Ovary (tissue), 10 donors: ENCODE measurements at places on chromosomes 12 and 14. TPM values are rescaled to one million over a fixed set of nuclear protein-coding genes. Genes with fewer than 3 reads are reported as not detected.

Gene NEUROD4
- not detected for total RNA-seq

DNA sequence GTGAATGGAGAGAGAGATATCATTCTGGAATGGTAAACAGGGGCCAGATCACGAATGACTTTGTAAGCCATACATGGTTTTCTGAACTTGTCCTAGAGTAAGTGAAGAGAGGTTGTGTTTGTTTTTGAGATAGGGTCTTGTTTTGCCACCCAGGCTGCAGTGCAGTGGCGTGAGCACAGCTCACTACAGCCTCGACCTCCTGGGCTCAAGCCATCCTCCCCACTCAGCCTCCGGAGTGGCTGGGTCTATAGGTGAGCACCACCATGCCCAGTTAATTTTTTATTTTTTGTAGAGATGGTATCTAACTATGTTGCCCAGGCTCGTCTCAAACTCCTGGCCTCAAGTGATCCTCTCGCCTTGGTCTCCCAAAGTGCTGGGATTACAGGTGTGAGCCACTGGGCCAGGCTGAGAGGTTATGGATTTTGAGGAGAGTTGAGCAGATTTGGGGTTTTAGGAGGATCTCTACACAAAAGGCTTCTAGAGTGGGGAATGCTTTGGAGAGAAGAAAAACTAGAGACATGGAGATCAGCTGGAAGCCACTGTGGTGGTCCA is 19.7 kb upstream of the GPRC5A start:
- DNase-seq = no peak
- H3K36me3 ChIP-seq = no peaks in the 10 kb centered on the region
- H3K27ac ChIP-seq = no peak overlapping the region
- no peaks in the 10 kb centered on the region for H3K27me3 ChIP-seq
- H3K4me1 ChIP-seq = no peaks in the 10 kb centered on the region

DNA sequence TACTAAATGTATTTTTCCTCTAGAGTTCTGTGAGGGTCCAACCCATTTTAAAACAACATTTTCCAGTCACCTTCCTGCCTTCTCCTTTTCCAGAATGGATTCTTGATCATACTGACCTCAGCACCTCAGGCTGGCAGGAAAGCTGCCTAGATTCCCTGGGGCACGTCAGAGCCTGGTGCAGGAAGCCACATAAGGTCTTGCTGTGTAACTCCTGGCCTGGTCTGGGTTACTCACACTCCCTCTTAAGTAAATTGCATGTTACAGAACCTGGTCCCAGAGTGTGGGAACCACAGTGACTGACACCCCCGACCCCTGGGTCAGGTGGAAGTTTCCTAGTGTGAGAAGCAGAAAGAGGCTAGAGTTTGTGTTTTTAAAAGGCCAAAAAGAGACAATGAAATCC is 209.8 kb downstream of the SPTSSA start:
- no peaks in the 10 kb centered on the region for H3K27me3 ChIP-seq
- no peak overlapping the region for H3K27ac ChIP-seq
- no peak for DNase-seq
- H3K4me3 ChIP-seq = no peak overlapping the region
- no peaks in the 10 kb centered on the region for H3K4me1 ChIP-seq

- no peak overlapping the region for H3K27ac ChIP-seq
- no peaks in the 10 kb centered on the region for H3K4me1 ChIP-seq
- DNase-seq = no peak
- H3K27me3 ChIP-seq = no peaks in the 10 kb centered on the region
Observed at GRCh38 chr14:88289996-88290395, 33.1 kb downstream of the KCNK10 start.

Gene LARP4
- total RNA-seq = 49.0 TPM

Gene RHOJ
- 22.0 TPM for total RNA-seq

DNA sequence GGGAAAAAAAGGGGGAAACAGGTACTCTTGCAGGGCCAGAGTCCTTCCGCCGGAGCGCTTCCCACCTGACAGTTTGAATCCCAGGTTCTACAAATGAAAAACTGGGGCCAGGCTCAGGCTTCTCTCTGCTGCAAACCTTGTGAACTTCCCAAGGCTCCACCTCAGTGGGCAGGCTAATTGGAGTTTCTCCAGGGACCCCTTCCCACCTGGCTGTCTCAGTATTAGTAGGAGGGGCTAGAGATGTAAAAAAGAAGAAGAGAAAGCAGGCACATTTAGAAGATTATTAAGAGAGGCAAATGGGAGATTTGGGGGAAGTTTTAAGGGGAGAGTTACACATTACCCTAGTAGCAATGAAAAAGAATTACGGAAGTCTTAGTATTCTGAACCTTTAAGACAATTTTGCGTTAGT is 20.0 kb upstream of the CLEC2D start:
- no peak overlapping the region for H3K27ac ChIP-seq
- H3K4me1 ChIP-seq = peaks cover 3% of the 10 kb centered on the region
- H3K36me3 ChIP-seq = no peaks in the 10 kb centered on the region
- H3K27me3 ChIP-seq = no peaks in the 10 kb centered on the region

DNA sequence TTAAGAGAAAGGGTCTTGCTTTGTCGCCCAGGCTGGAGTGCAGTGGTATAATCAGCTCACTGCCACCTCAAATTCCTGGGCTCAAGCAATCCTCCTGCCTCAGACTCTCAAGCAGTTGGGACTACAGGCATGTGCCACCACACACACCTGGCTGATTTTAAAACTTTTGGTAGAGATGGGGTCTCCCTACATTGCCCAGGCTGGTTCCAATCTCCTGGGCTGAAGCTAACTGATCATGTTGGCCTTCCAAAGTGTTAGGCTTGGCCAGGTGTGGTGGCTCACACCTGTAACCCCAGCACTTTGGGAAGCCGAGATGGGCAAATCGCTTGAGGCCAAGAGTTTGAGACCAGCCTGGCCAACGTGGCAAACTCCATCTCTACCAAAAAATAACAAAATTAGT is 43.9 kb upstream of the GCH1 start:
- H3K4me3 ChIP-seq = no peak overlapping the region
- no peak overlapping the region for H3K27ac ChIP-seq
- H3K36me3 ChIP-seq = no peaks in the 10 kb centered on the region
- DNase-seq = no peak

DNA sequence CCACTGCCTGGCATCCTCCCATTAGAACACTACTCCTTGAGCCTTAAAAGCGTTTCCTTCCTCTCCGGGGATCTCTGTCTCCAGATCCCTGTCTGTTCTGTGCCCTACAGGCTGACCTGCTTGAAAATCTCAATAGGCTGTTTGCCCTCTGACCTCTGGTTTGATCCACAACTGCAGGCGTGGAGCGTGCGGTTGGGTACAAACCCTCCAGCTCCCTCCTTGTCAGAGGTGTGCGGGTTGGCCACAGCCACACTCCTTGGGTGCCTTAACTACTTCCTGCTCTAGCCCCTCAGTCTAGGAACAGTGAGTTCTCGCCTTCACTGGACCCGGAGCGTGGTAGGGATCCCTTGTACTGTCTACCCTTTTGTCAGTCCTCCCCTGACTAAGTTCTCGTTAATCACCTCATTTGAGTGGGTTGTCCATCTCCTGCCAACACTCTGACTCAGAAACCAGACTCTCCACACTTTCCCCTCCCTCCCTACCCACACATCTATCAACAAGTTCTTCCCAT is 33.1 kb downstream of the CMKLR1 start:
- peaks cover 1% of the 10 kb centered on the region for H3K4me1 ChIP-seq
- no peak overlapping the region for H3K27ac ChIP-seq
- no peaks in the 10 kb centered on the region for H3K36me3 ChIP-seq
- H3K4me3 ChIP-seq = peak overlapping the region; percentile 9
- no peaks in the 10 kb centered on the region for H3K27me3 ChIP-seq

DNA sequence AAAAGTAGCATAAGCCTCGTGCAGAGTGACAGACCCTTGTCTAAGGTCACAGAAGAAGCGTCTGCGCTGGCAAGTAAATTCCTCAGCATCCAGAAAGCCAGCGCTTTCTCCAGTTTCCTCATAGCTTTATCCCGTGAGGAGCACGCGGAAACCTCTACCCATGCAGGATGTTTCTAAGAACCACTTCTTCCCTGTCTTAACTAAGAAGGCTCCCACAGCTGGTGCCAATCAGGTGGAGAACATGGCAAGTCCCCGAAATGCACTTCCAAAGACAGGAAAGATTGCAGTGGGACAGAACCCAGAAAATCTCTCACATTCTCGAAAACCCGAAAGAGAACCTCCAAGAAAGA is 968 bp upstream of the ARID4A start:
- no peaks in the 10 kb centered on the region for H3K27me3 ChIP-seq
- peak overlapping the region; percentile 97 for H3K27ac ChIP-seq
- peaks cover 7% of the 10 kb centered on the region for H3K4me1 ChIP-seq
- no peak for DNase-seq
- H3K36me3 ChIP-seq = no peaks in the 10 kb centered on the region

Gene RDH12
- total RNA-seq = not detected

Gene KCNH3
- 5.9 TPM for total RNA-seq

DNA sequence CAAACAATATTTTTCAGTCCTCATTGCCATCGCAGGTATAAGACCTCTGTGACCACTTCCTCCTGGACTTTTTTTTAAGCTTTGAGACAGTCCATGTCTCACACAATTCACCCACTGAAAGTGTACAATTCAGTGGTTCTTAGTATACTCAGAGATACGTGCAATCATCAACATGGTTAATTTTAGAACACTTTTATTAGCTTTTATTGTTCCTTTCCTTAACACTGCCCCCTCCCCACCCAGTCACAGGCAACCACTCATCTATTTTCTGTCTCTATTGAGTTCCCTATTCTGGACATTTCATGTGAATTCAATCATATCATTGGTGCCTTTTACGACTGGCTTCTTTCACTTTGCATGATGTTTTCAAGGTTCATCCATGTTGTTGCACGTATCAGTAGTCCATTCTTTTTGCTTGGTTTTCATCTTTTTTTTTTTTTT is 16.2 kb downstream of the NCKAP5L start:
- no peak overlapping the region for H3K4me3 ChIP-seq
- no peaks in the 10 kb centered on the region for H3K36me3 ChIP-seq
- H3K27ac ChIP-seq = no peak overlapping the region
- H3K27me3 ChIP-seq = no peaks in the 10 kb centered on the region

GRCh38 chr12:75979181-75979580 is 52.4 kb downstream of the PHLDA1 start:
- no peak for DNase-seq
- H3K36me3 ChIP-seq = no peaks in the 10 kb centered on the region

GRCh38 chr14:68506021-68506644 is 286.7 kb downstream of the ZFP36L1 start:
- DNase-seq = no peak
- no peak overlapping the region for H3K27ac ChIP-seq
- no peaks in the 10 kb centered on the region for H3K36me3 ChIP-seq
- H3K4me1 ChIP-seq = peaks cover 21% of the 10 kb centered on the region
- H3K4me3 ChIP-seq = no peak overlapping the region

DNA sequence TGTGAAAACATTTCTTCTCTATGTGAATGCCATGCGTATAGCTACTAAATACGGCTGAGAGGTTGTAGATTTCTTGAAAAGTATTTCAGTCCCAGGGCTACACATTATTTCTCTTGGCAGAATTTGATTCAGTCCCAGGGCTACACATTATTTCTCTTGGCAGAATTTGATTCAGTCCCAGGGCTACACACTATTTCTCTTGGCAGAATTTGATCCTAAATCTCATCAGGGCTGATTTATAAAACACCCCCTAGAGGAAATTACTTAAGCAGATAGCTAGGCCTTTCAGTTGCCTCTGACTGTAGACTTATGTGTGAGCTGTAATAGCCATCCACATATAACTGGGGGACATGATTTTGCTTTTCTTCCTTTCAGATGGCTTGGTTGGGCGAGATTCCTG is 50.4 kb downstream of the AK7 start:
- no peak overlapping the region for H3K27ac ChIP-seq
- no peaks in the 10 kb centered on the region for H3K4me1 ChIP-seq
- no peaks in the 10 kb centered on the region for H3K27me3 ChIP-seq

GRCh38 chr12:110134691-110135411 is 10.7 kb downstream of the IFT81 start:
- H3K4me1 ChIP-seq = peaks cover 4% of the 10 kb centered on the region
- no peak for DNase-seq
- H3K27ac ChIP-seq = peak overlapping the region; percentile 14
- no peak overlapping the region for H3K4me3 ChIP-seq
- H3K27me3 ChIP-seq = no peaks in the 10 kb centered on the region
